ENCODE measurements at places on chromosomes 4 and X.
A peak's percentile ranks its signal among the peaks of the same experiment; 100 is the strongest.

GRCh38 chrX:131746491-131746968 is 202.7 kb downstream of the OR13H1 start:
- no peak for DNase-seq

- no peak for DNase-seq
These were observed 39.8 kb downstream of the PTTG2 start for GRCh38 chr4:37999965-38000364.

DNA sequence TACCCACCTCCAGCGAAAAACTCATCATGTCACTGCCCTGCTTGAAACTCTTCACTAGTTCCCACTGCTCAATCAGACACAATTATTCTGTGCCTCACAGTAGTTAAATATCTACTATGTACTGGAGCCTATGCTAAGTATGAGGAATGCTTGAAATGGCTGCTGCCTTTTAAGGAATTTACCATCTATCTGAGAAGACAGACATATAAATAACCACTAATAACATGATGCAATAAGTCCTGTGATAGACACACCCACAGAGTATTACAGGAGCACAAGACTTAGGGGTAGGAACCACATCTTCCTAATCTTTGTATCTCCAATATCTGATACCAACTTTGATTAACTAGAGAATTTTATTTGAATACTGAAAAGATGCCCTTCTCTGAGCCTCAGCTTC is 21.1 kb downstream of the SLC25A53 start:
- no peak for DNase-seq

GRCh38 chr4:119841361-119841760 is 212.8 kb upstream of the PDE5A start:
- no peak for DNase-seq

DNA sequence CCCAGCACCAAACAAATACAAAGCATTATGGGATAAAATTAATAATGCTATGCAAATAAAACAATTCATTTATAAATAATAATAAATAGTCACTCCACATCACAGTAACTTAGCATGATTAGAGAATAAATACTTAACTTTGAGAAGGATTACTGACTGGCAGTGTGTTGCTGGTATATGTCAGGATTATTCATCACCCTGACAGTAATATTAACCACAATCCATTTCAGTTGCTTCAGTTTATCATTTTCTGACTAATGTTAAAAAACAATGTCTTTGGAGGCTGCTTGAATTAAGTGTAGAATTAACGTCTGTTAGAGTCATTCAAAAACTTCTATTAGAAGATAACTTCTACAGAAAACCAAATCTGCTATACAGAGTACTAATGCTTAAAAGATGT is 124.1 kb upstream of the MAB21L2 start:
- DNase-seq, result no peak

DNA sequence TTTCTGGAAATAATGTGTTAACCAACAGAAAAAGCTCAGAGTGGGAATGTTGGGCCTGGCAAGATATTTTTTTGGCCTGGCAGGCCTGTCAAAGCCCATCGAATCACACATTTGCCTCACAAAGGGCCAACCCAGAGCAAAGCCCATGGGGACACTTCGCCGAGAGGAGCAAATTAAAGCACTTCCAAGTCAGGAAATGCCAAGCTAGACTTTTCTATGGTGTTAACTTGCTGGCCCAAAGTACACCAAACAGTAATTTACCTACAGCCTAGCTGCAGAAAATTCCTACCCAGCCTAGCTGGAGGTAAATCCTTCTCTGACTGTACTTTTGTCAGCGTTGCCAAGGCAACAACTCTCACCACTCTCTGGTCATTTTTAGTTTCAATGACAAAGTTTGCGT is 288.6 kb upstream of the LDB2 start:
- no peak for DNase-seq

DNA sequence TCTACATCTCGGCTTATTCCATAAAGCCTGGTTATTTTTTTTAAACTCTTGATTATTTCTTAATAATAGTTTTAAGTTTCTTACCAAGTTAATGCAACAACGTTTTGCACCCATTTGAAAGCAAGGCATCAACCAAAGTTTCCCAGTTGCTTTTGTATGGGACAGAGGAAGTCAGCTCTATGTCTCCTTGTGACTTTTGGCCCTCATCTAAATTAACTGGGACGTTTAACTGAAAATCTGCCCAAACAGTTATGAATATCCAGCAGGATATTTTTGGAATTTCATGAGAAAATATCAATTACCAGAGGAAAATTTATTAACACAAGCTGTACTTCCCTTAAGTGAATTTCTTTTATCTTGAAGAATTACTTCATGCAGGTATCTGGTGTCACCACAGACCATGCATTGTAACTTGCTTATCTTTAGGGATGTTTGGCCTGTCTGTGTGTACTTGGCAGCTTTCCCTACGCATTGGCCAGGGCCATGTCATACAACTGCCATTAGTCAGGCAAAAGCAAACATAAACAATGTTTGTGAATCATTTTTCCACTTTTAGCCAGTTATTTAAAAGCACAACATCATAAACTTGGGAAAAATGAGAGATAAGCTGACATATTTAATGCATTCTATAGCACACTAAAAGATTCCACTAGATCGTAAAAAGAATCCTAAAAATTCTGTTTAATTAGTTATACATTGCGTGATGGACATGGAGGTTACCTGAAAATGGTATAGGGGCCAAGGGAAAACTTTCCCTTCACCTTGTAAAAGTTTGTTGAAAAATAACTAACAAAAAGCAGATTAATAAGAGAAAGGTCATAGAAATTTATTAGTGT is 101.4 kb upstream of the PDE5A start:
- DNase-seq, result no peak

- peak; percentile 87 for DNase-seq
These were observed 95.8 kb downstream of the DHX15 start for GRCh38 chr4:24488399-24489164.

Data from ecto neural progenitor cell (in vitro differentiated cells).